Right lung (tissue), 10 donors: ENCODE measurements at places on chromosomes 7 and 10. TPM values are rescaled to one million over a fixed set of nuclear protein-coding genes. Genes with fewer than 3 reads are reported as not detected.

GRCh38 chr10:971613-972012 is 16.6 kb upstream of the GTPBP4 start:
- DNase-seq, result no peak

Gene PRSS2
- not detected for polyA plus RNA-seq

- DNase-seq, result no peak
These were observed 157.7 kb downstream of the CHRM2 start for GRCh38 chr7:137026176-137026500.

GRCh38 chr10:98253499-98253898 is 14.5 kb downstream of the LOXL4 start:
- DNase-seq, result no peak

Gene MNX1
- 0.16 TPM for polyA plus RNA-seq

DNA sequence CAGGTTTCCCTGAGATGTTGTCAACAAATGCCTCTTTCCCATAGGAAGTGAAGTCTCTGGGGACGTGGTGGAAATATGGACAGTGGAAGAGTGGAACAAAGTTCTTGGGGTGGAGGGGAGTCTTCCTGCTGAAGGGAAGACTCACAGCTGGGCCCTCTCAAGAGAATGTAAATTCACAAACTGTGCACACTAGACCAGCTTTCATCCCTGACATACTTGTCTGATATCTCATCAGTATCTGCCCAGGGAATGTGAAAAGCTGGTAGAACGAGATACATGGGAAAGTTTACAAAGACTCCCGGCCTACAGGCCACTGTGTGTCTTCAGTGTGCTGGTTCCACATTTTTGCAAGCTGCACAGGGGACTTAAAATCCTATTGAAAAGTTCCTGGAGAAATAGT is 16.7 kb upstream of the CCDC3 start:
- no peak for DNase-seq

DNA sequence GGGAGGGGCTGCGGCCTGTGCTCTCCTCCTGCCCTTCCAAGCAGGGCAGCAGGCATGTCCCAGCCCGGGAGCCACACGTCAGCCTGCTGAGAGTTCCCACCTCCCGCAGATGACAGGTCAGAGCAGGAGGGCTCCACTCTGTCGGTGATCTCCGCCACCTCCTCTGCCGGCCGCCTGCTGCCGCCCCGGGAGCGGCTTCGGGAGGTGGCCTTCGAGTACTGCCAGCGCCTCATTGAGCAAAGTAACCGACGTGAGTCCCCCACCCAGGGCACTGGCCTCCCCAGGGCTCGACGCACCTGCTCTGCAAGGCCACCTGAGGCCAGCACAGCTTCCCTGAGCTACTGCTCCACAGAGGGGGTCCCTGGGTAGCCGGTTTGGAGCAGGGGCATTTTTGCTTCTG is 9.4 kb downstream of the AP5Z1 start:
- no peak for DNase-seq

DNA sequence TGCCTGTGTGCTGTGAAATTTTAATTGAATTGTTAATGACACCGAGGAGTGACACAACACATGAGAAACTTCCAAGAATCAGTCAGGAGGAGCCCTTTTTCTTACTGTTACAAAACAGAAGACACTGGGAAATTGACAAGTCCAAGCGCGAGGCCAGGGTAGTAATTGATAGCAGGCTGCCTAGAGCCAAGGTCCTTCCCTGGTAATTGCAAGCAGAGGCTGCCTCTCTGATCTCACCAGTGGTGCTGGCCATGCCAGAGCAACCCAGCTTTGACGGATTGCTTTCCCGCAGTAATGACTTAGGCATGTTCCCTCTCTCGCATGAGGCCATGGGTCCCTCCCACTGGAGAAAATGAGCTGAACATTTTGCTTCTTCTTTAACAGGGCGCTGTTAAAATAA is 111.5 kb downstream of the LRMDA start:
- peak; percentile 42 for DNase-seq

- no peak for DNase-seq
These were observed 10.3 kb upstream of the LRRN3 start for GRCh38 chr7:111080495-111081105.

DNA sequence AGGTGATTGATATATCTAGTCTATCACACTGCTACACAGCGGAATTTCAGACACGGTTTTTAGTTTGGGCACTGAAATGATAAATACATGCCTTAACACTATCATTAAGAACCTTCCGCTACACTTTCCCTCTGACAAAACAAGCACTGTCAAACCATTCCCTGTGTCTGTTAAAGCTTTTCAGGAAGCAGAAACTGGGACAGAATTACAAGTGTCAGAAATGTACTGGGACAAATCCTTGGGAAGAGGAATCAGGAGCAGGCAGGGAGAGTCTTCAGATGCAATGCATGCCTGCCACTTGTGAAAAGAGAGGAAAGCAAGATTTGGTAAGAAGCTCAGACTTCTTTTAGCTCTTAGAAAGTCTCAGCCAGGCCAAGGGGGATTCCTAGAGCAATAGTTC is 196.8 kb upstream of the PTPRZ1 start:
- no peak for DNase-seq

DNA sequence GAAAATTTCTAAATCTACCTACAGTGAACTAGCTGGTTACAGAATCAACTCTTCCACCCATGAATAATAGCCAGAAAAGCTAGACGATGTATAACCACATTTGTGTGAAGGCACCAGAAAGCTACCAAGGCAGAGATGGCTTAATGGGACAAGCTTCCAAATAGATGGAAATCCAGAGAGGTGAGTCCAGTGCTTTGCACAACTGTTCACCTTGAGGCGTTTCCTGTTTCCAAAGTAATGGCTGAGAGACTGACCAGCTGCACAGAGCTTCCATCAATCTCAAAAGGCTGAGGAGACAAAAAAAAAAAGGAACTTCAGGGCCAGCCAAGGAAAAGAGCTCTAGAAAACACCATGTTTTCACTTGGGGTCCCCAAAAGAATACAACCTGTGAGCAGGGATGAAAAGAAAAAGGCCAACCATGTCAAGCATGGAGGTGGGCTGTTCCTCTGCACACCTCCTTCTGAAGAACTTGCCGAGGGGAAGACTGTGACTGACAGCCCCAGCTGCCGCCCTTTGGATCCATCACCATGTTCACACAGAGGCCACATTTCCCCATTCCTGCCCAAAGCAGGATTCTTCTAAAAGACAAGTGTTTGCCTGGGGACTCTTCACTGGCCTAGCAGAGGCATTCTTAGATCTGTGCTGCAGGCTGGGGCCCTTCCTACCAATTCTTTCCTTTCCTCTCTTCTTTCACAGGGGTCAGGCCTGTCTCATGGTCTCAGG is 72.9 kb downstream of the ARHGAP21 start:
- no peak for DNase-seq

GRCh38 chr10:118036281-118036875 is 10.4 kb downstream of the RAB11FIP2 start:
- DNase-seq, result no peak

DNA sequence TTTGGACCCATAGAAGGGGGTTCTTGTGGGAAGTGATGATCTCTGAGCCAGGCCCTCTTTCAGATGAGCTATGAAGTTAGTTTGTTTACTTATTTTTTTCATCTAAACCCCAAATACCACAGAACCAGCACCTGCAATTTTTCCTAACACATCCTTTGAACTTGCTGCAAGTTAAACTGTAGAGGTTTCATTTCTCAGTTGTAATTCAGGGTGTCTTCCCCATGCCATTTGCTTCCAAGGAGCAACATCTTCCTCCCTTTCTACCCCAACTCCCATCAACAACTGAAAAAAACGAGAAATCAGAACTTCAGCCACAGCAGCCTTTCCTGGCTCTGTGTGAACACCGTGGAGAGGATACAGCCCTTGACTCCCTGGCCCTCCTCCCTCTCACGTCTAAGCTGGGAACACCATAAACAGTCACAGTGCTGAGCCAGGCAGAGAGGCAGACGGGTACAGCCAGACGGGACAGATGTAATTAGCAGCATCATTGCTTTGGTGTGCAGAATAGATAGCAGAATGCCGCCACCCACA is 63.6 kb downstream of the RGS10 start:
- no peak for DNase-seq

DNA sequence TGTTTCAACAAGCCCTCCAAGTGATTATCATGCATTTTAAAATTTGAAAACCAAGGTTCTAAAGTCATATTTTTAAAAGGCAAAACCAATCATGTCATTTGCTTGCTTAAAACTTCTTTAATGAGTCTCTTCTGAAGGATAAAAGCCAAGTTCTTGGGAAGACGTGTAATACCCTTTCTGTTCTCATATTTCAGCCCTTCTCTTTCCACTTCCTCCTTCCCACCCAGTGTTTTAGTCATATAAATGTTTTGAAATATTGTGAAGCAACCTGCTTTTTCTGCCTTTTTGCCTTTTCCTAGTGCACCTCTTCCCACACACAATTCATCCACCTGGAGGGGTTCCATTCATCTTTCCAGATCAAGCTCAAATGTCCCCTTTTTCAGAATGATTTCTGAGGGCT is 211.1 kb upstream of the LRRTM3 start:
- no peak for DNase-seq

- DNase-seq, result no peak
These were observed 764.6 kb downstream of the PHTF2 start for GRCh38 chr7:78563191-78563590.

- DNase-seq, result peak; percentile 7
These were observed 610.4 kb downstream of the IPMK start for GRCh38 chr10:57657164-57657765.

DNA sequence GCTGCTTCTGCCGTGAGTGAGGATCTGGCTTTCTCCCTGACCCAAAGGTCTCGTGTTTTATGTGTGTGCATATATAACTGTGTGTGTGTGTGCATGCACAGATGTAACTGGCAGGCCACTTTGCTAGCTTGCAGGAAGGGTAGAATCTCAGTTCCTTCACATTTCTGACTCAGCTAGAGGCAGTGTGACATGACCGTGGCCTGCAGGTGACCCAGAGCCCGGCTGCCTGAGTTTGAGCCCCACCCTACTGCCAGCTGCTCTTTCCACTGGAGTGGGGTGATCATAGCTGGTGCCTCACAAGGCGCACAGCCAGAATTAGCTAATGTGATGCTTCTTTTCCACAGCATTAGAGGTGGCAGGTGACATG is 9.3 kb upstream of the MYL7 start:
- DNase-seq, result no peak
